ENCODE measurements at places on chromosomes 7 and 10.
A peak's percentile ranks its signal among the peaks of the same experiment; 100 is the strongest.

DNA sequence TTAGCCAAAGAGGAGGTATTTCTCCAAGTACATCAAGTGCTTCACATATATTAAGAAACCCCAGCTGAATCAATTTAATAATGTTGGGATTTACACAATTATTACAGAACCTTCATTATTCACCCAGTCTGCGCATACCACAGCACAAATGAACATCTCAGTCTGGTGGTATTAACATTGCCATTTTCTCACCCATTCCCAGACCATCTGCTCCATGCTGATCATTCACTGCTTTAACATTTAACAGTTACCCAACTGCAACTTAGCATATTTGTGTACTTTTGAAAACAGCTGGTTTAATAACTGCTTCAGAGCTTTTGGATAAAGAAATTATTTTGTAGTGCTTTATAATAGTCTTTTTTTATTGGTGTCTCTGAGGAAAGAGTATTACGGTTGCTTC lies 1072.1 kb downstream of the NXPH1 start:
- no peak for DNase-seq

DNA sequence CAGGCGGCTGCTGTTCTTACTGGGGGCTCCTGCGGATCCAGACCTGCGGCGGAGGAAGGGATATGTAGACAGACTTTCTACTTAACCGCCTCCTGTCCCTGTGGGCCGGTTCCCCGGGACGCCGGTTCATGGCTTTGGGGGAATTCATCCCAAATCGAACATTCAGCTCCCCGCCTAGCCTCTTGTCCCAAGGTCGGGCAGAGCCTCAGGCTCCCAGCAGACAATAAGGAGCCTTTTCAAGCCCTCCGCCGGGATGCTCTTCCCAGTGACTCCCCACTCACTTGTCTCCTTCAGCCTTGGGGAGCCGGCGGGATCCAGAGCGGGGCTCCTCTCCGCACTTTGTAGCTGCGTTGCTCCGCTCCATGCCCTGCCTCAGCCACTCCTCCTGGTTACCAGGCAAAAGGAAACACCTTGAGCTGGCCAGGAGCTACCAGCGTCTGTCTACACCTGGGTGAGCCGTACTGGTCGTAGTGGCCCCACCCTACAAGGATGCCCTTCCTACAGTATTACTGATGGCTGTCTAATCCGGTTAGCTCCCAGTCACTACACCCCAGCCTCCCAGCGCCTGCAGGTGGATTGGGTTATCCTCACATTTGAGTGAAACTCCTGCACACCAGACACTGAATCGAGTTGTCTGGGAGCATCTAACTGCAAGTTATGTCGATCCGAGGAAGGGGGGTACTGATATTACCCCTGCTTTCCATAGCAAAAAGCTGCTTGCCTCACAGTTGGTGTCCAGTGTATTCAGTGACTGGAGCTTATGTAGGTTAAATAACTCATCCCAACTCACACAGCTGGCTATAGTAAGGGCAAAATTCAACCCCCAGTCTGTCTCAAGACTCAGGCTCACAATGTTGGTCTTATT lies at the start of gene C10orf95:
TSS of gene C10orf95 (minus strand) at position 439 of the 865 bp plus-strand sequence. CDS start 450 bp downstream, outside the sequence.
- DNase-seq: peak; percentile 11

GRCh38 chr7:84106291-84106690 lies 88.3 kb downstream of the SEMA3A start:
- no peak for DNase-seq

DNA sequence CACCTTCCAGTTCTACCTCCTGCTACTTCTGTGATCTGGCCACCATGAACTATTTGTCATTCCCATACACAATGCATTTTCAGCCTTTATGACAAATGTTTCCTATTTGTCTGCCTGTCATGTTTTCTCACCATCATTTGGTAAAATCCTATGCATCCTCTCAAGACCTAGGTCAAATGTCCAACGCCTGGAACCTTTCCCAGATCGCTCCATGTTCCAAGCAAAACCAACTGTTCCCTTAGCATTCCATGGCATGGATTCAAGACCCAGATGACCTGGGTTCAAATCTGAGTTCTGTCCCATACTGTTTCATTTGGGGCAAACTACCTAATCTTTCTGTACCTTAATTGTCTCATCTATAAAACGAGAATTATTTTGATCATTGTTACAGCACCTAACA lies 98.9 kb downstream of the USP6NL start:
- no peak for DNase-seq

- no peak for DNase-seq
Observed at GRCh38 chr10:109592391-109592790, 330.9 kb downstream of the XPNPEP1 start.

DNA sequence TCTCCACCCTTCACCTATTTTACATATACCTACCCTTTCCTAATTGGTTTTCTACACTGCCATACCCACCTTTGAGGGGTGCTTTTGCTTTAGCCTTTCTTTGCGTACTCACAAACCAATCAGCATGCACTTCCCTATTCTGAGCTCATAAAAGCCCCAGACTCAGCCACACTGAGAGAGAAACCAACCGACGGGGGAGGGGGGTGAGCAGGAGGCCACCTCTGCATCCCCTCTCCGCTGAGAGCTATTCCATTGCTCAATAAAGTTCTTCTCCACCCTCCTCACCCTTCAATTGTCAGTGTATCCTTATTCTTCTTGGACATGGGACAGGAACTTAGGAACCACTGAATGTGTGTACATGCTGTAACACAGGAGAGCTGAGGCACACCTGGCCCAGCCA lies 9.0 kb upstream of the FKBP9 start:
- no peak for DNase-seq

- DNase-seq: peak; percentile 57
Observed at GRCh38 chr10:51074238-51075028, at the start of gene PRKG1. TSS of gene PRKG1 (plus strand) at chr10:51074487.

DNA sequence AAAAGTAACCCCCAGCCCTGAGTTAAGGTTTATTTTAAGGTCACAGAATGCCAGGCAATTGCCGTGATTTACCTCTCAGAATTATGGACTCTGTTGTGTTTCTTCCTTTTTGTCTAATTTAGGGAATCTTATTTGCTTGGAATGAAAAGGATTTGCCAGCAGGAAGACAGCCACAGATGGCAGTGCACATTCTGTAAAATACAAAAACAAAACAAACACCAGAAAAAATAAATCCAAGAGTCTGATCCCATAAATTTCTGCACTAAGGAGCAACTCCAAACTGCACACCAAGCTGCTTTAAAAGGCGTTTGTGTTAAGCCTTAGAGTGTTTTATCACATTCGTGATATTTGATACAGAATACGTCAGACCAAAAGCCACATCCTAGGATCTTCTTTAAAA lies 199.0 kb upstream of the C7orf33 start:
- no peak for DNase-seq

GRCh38 chr10:3720228-3721019 lies 64.6 kb downstream of the KLF6 start:
- DNase-seq: no peak

- DNase-seq: no peak
Observed at GRCh38 chr7:139623518-139623917, 100.0 kb downstream of the CLEC2L start.

GRCh38 chr7:15016766-15017165 lies 114.2 kb upstream of the DGKB start:
- DNase-seq: no peak

- no peak for DNase-seq
Observed at GRCh38 chr7:79854621-79855020, 280.0 kb upstream of the GNAI1 start.

DNA sequence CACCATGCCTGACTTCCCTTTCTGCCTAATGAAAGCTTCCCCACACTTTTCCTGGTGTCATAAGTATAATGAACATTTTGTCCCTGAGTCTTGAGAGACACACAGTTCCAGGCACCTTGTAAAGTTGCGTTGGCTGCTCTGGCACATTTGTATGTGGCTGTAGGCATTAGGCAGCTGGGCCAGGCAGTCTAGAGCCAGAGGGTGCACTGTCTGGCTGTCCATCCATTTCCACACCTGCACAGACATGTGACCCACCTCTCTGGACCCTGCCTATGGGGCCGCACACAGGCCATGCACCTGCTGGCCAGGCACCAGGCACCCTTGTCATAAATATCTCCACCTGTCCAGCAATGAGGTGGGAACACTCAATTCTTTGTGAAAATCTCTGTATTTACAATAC lies 54.7 kb upstream of the ANTXRL start:
- DNase-seq: no peak

- DNase-seq: no peak
Observed at GRCh38 chr7:80563561-80564327, 51.9 kb upstream of the GNAT3 start.

- no peak for DNase-seq
Observed at GRCh38 chr7:100189061-100189460, 11.3 kb downstream of the STAG3 start.

DNA sequence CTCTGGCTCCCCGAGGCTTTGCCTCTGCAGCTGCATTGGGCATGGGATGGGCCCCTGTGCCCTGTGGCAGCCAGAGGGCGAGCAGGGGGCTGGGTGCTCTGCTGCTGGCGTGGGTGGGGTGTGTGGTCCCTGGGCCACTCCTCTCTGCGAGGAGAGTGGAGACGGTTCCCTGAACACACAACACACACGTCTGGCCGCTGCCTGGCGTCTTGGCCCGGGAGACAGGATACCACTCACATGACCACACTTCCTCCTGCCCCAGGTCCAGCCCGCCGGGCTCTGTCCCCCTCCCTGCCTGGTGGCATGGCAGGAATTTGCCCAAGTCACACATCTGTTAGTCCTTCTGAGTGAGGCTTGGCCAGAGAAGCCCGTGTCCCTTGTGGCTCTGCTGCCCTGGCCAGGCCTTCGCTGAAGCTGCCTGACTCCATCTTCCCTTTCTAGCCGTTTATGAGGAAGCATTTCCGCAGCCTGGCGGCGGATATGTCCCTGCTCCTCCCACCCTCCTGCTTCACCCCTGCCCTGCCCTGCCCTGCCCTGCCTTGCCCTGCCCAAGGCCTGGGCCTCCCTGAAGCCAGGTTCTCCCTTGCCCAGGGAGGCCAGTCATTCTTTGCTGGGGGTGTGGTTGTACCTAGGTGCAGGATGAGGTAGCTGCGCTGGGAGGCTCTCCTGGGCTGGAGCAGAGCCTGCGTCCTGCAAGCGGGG lies 3.0 kb downstream of the BRI3 start:
- DNase-seq: no peak

DNA sequence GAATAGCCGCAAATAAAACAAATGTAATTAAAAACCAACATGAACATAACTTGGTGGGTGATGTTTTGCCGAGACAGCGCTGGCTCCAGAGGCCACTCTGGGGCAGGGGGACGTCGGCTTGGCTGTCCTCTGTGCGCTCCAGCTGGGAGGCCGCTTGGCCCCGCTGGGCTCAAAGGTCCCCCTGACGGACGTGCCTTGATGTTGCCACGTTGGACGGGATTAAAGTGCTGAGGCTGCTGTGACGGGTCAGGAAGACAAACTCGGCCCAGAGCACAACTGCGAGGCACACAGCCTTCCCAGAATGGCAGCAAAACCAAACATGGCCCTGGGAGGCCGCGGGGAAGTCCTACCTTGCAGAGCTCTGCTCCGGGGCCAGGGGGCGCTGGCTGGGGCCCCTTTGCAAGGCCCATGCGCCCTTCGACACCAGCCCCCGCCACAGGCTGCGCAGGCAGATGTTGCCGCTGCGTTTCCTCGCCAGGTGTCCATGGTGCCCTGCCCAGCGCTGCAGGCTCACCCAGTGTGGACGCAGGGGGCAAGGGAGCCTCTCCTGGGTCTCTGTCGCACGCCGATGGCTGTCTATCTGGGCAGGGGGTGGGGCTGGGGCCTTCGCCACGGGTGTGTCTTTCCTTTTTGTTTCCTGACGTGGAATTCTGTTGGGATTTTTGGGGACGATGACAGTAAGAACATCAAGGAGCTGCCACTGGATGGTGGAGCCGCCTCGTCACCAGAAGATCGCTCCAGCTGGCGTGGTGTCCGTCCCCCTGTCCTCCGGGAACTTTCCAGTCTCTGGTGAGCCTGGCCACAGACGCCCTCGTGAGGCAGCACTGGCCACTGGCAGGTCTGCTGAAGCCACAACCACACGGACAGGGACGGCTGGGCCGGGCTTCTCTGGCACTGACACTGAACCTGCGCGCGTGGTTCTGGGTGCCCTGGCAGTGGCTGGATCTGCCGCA lies 99.6 kb upstream of the DIP2C start:
- no peak for DNase-seq

DNA sequence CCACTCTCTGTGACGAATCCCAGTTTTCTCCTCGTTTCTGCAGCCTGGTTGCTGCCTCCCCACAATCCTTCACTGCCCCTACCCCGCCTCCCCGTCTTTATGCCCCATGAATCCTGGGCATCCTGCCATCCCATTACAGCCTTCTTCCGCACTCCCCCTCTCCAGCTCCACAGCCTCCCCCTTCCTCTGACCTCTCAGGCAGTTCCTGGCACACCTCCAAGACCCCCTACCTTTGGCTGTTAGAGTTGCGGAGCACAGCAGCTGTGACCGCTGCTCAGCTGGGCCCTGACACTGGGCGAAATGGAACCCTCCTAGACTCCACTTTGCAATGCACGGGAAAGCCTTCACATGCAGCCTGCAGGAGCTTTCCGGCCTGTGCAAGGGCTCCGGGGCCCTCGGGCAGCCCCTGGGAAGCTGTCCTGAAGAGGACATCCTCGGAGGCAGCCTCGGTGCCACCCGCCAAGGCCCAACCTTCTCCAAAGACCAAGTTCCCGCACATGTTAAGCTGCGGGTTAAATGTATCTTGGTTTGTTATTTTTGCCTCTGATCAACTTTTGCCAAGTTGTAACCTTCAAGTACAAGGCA lies 400.7 kb upstream of the MKI67 start:
- peak; percentile 94 for DNase-seq

DNA sequence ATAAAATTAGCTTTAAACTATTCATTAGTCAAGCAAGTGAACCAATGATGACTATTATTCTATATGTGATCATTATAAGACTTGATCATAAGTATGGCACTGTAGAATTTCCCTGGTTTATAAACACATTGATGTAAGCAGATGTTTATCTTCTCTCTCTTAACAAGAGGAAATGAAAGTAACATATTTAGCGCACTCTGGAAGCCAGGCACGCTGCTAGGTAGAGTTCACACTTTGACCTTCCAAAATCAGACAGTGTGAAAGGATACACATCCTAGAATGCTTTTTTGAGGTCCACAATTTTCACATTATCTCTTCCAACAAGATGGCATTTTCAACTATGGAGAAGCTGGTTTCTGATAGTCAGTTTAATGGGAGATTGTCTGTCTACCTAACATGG lies 529.4 kb upstream of the IGFBP3 start:
- no peak for DNase-seq

DNA sequence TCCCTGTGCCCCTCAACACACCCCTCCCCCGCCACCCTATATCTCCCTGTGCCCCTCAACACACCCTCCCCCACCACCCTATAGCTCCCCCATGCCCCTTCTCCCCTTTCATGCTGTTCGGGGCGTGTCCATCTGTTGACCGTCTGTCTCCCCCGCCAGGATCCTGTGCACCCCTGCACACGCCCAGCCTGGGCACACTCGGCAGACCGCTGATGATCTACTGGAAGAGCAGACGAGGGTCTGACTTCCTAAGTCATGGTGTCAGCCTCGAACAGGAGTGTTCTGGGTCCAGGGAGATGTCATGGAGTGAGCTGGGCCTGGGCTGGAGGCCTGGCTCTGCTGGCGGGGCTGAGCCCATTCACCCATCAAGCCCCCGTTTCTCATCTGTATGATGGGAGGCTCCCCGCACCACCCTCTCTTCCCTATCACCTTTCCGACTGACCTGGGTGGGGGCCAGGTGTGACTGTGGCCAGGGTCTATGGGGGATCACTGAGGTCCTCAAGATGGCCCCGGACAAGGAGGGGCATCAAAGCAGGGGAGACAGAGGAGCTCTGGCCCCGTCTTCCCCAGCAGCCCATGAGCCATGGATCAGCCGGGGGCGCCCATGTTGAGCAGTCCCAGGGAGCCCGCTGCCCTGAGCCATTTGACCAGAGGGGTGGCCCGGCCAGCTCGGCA lies 48.3 kb downstream of the PDGFA start:
- no peak for DNase-seq

Measured in NCI-H345 (cell line).